SJCRH30 (cell line): ENCODE measurements at places on chromosomes 12 and 14. TPM values are rescaled to one million over a fixed set of nuclear protein-coding genes. Genes with fewer than 3 reads are reported as not detected.

The RPL10L gene
- not detected in 2 replicates for total RNA-seq

The TMPRSS12 gene
- total RNA-seq, result not detected in 2 replicates

The ZFC3H1 gene
- total RNA-seq, result 15.4 and 24.5 TPM in 2 replicates

The ZDHHC22 gene
- 12.1 and 13.4 TPM in 2 replicates for total RNA-seq

The KCNK13 gene
- 1.3 and 2.0 TPM in 2 replicates for total RNA-seq

The KSR2 gene
- 0.05 and 0.06 TPM in 2 replicates for total RNA-seq
